ENCODE measurements at places on chromosomes 1 and 21. TPM values are rescaled to one million over a fixed set of nuclear protein-coding genes. Genes with fewer than 3 reads are reported as not detected.

Gene C1orf53
- total RNA-seq = not detected

Gene FAM3B
- total RNA-seq = 0.48 TPM

DNA sequence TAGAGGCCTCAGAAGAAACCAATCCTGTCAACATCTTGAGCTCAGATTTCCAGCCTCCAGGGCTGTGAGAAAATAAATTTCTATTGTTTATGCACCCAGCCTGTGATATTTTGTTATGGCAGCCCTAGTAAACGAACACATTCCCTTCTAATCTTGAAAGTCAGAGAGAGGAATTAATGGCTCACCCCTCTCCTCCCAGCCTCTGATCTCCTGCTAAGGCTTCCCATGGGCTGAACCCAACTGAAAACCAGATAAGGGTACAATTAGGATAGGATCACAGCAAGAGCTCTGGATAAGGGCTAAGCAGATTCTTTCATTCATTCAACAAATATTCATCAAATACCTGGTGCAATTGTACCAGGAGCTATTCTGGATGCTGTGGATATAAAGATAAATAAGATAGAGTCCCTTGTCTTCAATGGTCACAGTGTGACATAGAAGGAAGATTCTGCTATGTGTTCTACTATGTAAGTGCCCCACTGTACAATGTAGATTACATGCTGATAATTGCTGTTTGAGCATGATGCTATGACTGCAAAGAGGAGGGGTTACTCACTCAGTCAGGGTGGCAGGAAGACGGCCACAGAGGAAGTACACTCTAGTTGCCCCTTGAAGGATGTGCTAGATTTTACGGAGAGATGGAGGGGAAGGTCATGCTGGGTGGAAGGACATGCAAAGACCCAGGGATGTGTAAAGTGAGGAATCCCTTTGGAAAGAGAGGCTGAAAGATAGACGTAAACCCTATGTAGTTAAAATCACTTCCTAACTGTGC, 203.3 kb upstream of the JUN start:
- DNase-seq = peak; percentile 40

DNA sequence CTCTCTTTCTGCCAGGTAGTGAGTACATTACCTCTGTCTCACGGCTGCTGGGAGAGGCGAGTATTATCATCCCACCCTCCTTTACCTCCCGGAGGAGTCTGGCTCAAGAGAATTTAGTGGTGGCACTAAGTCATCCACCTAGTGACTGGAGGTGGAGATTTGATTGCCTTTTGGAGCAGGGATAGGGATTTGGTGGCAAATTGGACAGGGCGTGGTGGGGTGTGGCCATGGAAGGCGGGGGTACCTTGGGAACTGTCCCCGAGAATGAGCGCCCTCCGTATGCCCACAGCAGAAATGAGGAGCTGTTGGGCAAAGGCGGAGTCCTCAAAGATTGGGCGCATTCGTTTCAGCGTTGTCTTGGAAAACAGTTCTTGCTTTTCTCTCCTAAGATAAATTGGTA, 32.1 kb upstream of the HMGN1 start:
- no peak for DNase-seq

Gene OR11L1
- not detected for total RNA-seq

GRCh38 chr1:27567146-27567526, 36.8 kb downstream of the AHDC1 start:
- DNase-seq = no peak

Gene COL8A2
- 0.14 TPM for total RNA-seq
